ENCODE measurements at places on chromosomes 11 and 22. TPM values are rescaled to one million over a fixed set of nuclear protein-coding genes. Genes with fewer than 3 reads are reported as not detected.

Gene DCUN1D5
- 38.4 TPM for total RNA-seq

Gene CNGA4
- 0.26 TPM for total RNA-seq

Gene LAMTOR1
- 63.4 TPM for total RNA-seq

GRCh38 chr11:66904981-66905521, 48.2 kb downstream of the LRFN4 start:
- no peaks in the 10 kb centered on the region for H3K36me3 ChIP-seq
- no peaks in the 10 kb centered on the region for H3K27me3 ChIP-seq
- H3K27ac ChIP-seq: no peak overlapping the region
- no peak overlapping the region for H3K4me3 ChIP-seq
- no peaks in the 10 kb centered on the region for H3K4me1 ChIP-seq
- DNase-seq: no peak

GRCh38 chr11:11105361-11105760, 247.5 kb upstream of the ZBED5 start:
- H3K27ac ChIP-seq: no peak overlapping the region
- DNase-seq: no peak
- H3K27me3 ChIP-seq: peaks cover 8% of the 10 kb centered on the region
- no peak overlapping the region for H3K4me3 ChIP-seq
- no peaks in the 10 kb centered on the region for H3K4me1 ChIP-seq

GRCh38 chr11:2887515-2888195, 2.1 kb upstream of the CDKN1C start:
- no peak overlapping the region for H3K4me3 ChIP-seq
- DNase-seq: no peak
- H3K36me3 ChIP-seq: no peaks in the 10 kb centered on the region
- H3K4me1 ChIP-seq: peaks cover 19% of the 10 kb centered on the region

GRCh38 chr11:69525516-69526452, 44.3 kb downstream of the LINC01488 start:
- no peaks in the 10 kb centered on the region for H3K36me3 ChIP-seq
- DNase-seq: no peak
- H3K4me1 ChIP-seq: no peaks in the 10 kb centered on the region
- no peak overlapping the region for H3K27ac ChIP-seq
- no peak overlapping the region for H3K4me3 ChIP-seq

- no peak for DNase-seq
- H3K27ac ChIP-seq: no peak overlapping the region
- H3K27me3 ChIP-seq: no peaks in the 10 kb centered on the region
- H3K4me3 ChIP-seq: no peak overlapping the region
- H3K36me3 ChIP-seq: no peaks in the 10 kb centered on the region
Measured at GRCh38 chr22:35312198-35313059, 12.7 kb downstream of the TOM1 start.

- peak; percentile 38 for DNase-seq
- H3K36me3 ChIP-seq: no peaks in the 10 kb centered on the region
- H3K27me3 ChIP-seq: peaks cover 14% of the 10 kb centered on the region
Measured at GRCh38 chr11:119480380-119481020, 57.5 kb upstream of the THY1 start.

GRCh38 chr22:46879083-46879482, 116.6 kb downstream of the TBC1D22A start:
- no peaks in the 10 kb centered on the region for H3K27me3 ChIP-seq
- no peak overlapping the region for H3K27ac ChIP-seq
- no peak overlapping the region for H3K4me3 ChIP-seq
- no peak for DNase-seq
- peaks cover 3% of the 10 kb centered on the region for H3K4me1 ChIP-seq
- H3K36me3 ChIP-seq: peaks cover 3% of the 10 kb centered on the region

DNA sequence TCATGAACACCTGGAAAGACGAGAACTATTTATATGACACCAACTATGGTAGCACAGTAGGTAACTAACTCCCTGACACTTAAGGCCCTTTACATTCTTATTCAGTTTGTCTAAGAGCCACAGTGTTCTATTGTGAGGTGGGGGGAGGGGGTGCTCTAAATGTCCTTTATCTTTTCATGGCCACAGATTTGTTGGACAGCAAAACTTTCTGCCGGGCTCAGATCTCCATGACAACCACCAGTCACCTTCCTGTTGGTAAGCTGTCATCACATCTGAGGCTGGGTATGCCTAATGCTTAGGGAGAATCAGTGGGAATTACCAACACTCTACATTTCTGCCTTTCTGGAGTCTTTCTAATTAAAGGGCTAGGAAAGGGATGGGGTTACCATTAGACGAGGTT, 30.7 kb downstream of the EHF start:
- no peak for DNase-seq
- H3K4me1 ChIP-seq: peaks cover 23% of the 10 kb centered on the region
- no peak overlapping the region for H3K27ac ChIP-seq
- peaks cover 2% of the 10 kb centered on the region for H3K36me3 ChIP-seq

DNA sequence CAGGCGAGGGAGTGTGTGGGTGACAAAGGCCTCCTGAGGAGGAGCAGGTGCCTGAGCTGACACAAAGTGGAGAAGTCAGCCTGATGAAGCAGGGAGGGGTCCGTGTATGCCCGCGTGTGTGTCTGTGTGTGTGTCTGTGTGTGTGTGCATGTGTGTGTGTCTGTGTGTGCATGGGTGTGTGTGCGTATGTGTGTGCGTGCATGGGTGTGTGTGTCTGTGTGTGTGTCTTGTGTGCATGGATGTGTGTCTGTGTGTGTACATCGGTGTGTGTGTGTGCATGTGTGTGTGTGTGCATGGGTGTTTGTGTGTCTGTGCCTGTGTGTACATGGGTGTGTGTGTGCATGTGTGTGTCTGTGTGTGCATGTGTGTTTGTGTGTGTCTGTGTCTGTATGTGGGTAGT, 65.6 kb upstream of the EIF3D start:
- no peaks in the 10 kb centered on the region for H3K36me3 ChIP-seq
- no peak overlapping the region for H3K4me3 ChIP-seq
- peaks cover 12% of the 10 kb centered on the region for H3K27me3 ChIP-seq
- H3K27ac ChIP-seq: no peak overlapping the region
- no peak for DNase-seq
